ENCODE measurements at places on chromosomes 11 and 22. TPM values are rescaled to one million over a fixed set of nuclear protein-coding genes. Genes with fewer than 3 reads are reported as not detected.

DNA sequence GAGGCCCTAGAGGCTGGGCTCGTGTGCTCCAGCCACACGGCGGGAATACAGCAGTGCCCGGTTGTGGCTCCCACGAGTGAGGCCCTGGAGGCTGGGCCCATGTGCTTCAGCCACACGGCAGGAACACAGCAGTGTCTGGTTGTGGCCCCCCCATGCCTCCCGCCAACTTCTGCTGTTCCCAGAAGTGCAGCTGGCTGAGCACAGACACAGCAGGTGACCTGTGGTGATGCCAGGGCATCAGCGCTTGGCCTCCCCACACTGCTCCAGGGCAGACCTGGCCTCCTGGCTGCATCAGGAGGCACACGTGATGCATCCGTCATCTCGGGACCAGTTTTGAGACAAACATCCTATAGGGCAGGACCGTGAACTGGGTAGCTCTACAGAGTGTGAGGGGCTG, 110.3 kb downstream of the KCNQ1OT1 start:
- H3K4me1 ChIP-seq: no peaks in the 10 kb centered on the region
- no peaks in the 10 kb centered on the region for H3K36me3 ChIP-seq

DNA sequence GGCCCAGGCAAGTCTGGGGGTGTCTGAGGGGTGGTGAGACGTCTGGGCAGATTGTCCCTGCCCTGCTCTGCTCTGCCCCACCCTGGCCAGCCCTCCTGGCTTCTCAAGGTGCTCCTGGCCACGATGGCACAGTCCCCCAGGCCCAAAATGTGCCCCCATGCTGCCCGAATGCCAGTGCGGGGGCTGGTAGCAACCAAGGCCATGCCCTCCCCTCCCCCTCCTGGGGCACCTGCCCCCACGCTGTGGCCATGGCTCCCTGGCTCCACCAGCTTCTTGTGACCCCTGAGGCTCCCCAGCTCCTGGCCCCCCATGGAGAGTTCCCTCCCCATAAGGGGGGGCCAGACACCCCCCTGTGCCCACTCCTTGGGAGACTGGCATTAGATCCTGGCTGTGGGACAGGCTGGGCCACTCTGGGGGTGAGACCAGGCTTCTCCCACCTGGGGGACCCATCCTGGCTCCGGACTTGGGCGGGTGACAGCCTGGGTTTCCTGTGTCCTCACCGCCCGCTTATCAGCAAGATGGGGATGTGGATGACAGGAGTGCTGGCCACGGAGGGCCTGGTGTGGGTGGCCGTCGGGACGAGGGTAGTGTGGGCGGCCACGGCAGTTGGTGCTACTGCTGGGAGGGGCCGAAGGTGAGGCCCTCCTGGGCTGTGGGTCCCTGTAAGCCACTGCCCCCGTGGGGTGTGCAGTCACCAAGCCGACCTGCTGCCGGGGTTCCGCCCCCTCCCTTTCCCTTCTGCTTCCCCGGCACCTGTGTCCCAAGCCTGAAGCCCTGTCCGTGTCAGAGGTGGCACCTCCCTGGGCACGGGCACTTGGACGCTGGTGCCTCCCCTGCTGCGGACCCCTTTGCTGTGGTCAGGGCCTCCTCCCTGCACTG, 15.9 kb upstream of the MUC6 start:
- H3K27ac ChIP-seq: no peak overlapping the region
- no peaks in the 10 kb centered on the region for H3K36me3 ChIP-seq
- peaks cover 23% of the 10 kb centered on the region for H3K4me1 ChIP-seq

GRCh38 chr11:108857382-108857781, 192.5 kb downstream of the DDX10 start:
- no peaks in the 10 kb centered on the region for H3K27me3 ChIP-seq
- H3K4me3 ChIP-seq: no peak overlapping the region
- no peak overlapping the region for H3K27ac ChIP-seq

GRCh38 chr11:94705891-94706615, 62.1 kb upstream of the AMOTL1 start:
- peak; percentile 76 for DNase-seq
- H3K27ac ChIP-seq: peak overlapping the region; percentile 56
- no peaks in the 10 kb centered on the region for H3K27me3 ChIP-seq
- H3K36me3 ChIP-seq: no peaks in the 10 kb centered on the region
- peak overlapping the region; percentile 14 for H3K4me3 ChIP-seq

DNA sequence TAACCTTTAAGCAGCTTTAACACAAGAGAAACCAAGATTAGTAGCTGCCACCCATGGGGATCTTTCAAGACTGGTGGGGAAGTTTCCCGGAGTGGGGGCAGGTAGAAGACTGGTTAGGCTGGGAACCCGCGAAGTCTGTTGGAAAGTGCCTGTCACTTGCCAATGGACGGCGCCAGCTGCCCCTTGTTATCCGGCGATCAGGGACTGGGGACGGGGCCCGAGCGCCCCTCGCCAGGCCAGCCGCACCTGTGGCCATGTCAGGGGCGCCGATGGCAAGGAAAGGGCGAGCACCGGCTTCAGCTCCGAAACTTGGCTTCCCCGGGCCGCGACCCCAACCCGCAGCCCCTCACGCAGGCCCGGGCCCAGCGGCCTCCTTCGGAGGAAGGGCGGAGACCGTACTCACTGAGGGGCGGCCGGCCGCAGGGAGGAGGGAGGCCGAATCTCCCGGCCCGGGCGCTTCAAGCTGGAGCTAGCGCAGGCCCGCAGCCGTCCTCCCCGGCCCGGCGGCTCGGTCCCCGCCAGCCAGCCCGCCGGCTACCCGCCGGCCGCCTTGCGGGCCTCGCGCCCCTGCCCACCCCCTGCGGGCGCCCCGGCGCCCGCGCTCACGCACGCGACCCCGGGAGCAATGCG, 539 bp downstream of the EIF4ENIF1 start:
- peak overlapping the region; percentile 97 for H3K27ac ChIP-seq
- peaks cover 12% of the 10 kb centered on the region for H3K4me1 ChIP-seq
- DNase-seq: peak; percentile 19

DNA sequence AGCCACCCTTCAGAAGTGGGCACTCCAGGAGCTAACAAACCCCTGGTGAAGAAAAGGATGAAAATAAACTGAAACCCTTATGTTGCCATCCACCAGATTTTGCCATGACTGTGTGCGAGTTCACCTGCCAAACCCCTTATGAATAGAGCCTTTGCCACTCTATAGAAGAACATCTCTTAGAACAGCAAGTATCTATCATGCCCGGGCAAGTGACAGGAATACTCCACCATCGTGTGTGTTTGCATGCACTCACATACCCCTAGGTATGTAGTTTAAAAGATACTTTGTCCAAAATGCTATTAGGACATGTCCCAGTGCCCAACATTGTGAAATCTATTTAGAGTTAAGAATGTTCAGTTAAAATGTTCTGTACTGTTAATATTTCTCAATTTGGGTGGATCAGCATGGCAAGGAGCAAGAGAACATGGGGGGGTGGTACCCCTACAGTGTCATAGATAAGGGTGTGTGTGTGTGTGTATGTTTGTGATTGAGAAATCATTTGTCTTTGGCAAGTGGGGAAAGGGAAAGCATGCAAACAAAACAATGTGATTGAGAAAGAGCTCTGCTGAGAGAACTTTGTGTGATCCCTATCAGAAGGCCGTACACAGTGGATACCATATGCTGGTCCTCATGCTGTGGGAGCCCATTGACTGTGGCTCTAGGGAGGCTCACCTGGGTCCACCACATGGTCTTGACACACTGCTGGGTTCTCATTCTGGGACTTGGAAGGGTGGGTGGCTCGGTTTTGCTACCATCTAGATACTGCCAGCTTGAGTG, 94.9 kb downstream of the ZBTB16 start:
- H3K36me3 ChIP-seq: peaks cover 7% of the 10 kb centered on the region
- H3K27me3 ChIP-seq: no peaks in the 10 kb centered on the region
- DNase-seq: peak; percentile 81

- H3K36me3 ChIP-seq: no peaks in the 10 kb centered on the region
- no peaks in the 10 kb centered on the region for H3K4me1 ChIP-seq
- DNase-seq: no peak
- no peaks in the 10 kb centered on the region for H3K27me3 ChIP-seq
- no peak overlapping the region for H3K4me3 ChIP-seq
These were observed 191.8 kb upstream of the E2F8 start for GRCh38 chr11:19432370-19433061.

GRCh38 chr11:86570020-86570419, 102.4 kb downstream of the ME3 start:
- H3K4me3 ChIP-seq: no peak overlapping the region
- H3K36me3 ChIP-seq: no peaks in the 10 kb centered on the region
- H3K27me3 ChIP-seq: no peaks in the 10 kb centered on the region

- H3K27me3 ChIP-seq: no peaks in the 10 kb centered on the region
- no peak overlapping the region for H3K27ac ChIP-seq
- no peaks in the 10 kb centered on the region for H3K4me1 ChIP-seq
- H3K4me3 ChIP-seq: no peak overlapping the region
- peaks cover 6% of the 10 kb centered on the region for H3K36me3 ChIP-seq
These were observed 88.8 kb downstream of the AMBRA1 start for GRCh38 chr11:46504817-46505613.

DNA sequence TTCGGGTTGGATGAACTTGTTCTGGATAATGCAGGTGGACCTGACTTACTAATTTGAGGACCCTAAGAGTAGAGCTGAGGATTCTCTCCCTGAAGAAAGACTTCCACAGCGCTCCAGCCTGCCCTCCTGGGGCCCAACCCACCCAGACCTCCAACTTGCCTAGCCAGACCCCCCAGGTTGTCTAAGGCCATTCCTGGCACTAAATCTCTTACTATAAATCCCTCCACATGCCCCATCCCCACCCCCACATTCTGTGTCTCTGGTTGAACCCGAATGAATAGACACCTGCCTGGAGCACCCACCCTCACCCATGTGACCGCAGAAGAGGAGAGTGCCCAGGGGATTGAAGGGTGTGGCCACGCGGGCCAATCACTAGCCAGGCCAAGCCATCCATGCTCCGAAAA, 1480.0 kb downstream of the TBC1D22A start:
- H3K27me3 ChIP-seq: peaks cover 2% of the 10 kb centered on the region
- no peak overlapping the region for H3K4me3 ChIP-seq
- H3K36me3 ChIP-seq: no peaks in the 10 kb centered on the region
- H3K4me1 ChIP-seq: no peaks in the 10 kb centered on the region
- no peak overlapping the region for H3K27ac ChIP-seq

- H3K36me3 ChIP-seq: no peaks in the 10 kb centered on the region
- no peaks in the 10 kb centered on the region for H3K4me1 ChIP-seq
- H3K27ac ChIP-seq: no peak overlapping the region
- no peak for DNase-seq
- no peak overlapping the region for H3K4me3 ChIP-seq
These were observed 215.7 kb downstream of the CSNK2A3 start for GRCh38 chr11:11137339-11137738.

GRCh38 chr11:128889657-128890213, 1.4 kb upstream of the KCNJ5 start:
- H3K27ac ChIP-seq: no peak overlapping the region
- no peaks in the 10 kb centered on the region for H3K36me3 ChIP-seq
- no peaks in the 10 kb centered on the region for H3K4me1 ChIP-seq
- H3K27me3 ChIP-seq: no peaks in the 10 kb centered on the region
- DNase-seq: no peak

DNA sequence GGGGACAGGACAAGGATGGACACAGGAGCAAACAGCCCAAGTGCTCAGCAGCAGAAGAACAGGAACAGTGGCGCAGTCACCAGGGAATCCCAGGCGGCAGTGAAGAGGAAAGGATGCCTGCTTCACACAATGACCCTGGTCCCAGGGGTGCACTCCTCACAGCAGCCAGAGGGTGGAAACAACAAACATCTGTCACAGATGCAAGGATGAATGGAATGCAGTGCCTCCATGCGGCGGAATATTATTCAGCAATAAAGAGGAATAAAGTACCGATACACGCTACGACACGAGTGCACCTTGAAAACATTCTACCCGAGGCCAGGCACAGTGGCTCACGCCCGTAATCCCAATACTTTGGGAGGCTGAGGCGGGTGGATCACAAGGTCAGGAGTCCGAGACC, 12.7 kb downstream of the CSNK1E start:
- H3K4me3 ChIP-seq: no peak overlapping the region
- no peaks in the 10 kb centered on the region for H3K27me3 ChIP-seq
- H3K4me1 ChIP-seq: peaks cover 10% of the 10 kb centered on the region
- H3K36me3 ChIP-seq: no peaks in the 10 kb centered on the region

The TMPRSS13 gene
- 1.2 TPM for total RNA-seq

The TST gene
- 38.1 TPM for total RNA-seq

The RIMBP3B gene
- total RNA-seq: not detected

The NXPE2 gene
- total RNA-seq: 0.62 TPM

The NXPE1 gene
- total RNA-seq: 0.09 TPM

The DDI1 gene
- 2.8 TPM for total RNA-seq

The PNPLA5 gene
- not detected for total RNA-seq
